ENCODE measurements at places on chromosomes 6 and 20.

DNA sequence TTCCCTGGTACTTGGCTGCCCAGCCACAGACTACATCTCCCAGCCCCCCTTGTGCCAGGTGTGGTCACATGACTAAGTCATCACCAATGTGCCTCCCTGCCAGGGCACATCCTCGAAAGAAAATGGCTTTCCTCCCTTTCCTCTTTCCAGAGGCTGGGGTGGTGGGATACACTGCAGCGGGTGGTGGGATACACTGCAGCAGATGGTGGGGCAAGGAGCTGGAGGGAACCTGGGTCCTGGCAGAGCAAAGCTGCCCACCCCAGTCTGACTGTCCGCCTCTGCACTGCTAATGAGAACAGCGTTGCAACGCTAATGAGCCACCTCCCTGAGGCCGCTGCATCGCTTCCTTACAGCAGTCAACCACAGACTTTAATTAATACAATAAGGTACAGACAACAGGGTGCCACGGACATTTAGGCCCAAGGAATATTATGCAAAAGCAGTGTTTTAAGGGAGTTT lies 125.3 kb downstream of the PREX1 start:
- DNase-seq = no peak

DNA sequence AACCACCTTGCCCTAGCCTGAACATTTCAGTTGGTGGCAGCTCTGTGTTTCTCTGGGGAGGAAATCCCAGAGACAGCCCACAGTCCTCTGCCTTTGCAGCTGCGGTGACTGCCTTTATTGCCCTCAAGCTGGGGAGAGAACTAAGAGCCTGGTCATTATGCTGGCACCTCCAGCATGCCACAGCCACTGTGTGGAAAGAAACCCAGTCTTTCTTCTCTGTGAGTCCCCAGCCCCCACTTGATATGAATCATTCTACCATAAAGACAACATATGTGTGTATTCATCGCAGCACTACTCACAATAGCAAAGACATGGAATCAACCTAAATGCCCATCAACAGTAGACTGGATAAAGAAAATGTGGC lies 82.3 kb upstream of the RNF217 start:
- DNase-seq = no peak

GRCh38 chr6:10375391-10375969 lies 39.4 kb downstream of the TFAP2A start:
- no peak for DNase-seq

GRCh38 chr20:5663396-5663795 lies 86.8 kb upstream of the SHLD1 start:
- no peak for DNase-seq

DNA sequence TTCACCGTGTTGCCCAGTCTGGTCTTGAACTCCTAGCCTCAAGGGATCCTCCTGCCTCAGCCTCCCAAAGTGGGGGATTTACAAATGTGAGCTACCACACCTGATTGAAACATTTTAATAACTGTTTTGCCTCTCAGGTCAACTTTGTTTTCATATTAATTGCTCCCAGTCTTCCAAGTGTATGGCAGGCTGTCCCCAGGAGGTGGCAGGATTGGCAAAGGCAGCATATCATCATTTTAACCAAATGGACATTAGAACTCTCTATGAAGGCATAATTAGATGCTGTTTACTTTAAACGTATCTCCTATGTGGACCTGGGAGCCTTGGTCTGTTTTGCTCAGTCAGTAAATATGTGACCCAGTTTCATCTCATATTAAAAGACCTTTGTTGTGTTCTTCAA lies 59.2 kb upstream of the CSE1L start:
- no peak for DNase-seq

- no peak for DNase-seq
These were observed 43.1 kb upstream of the SNX9 start for GRCh38 chr6:157779705-157780604.

- DNase-seq = no peak
These were observed 15.2 kb downstream of the PGBD1 start for GRCh38 chr6:28296520-28297060.

DNA sequence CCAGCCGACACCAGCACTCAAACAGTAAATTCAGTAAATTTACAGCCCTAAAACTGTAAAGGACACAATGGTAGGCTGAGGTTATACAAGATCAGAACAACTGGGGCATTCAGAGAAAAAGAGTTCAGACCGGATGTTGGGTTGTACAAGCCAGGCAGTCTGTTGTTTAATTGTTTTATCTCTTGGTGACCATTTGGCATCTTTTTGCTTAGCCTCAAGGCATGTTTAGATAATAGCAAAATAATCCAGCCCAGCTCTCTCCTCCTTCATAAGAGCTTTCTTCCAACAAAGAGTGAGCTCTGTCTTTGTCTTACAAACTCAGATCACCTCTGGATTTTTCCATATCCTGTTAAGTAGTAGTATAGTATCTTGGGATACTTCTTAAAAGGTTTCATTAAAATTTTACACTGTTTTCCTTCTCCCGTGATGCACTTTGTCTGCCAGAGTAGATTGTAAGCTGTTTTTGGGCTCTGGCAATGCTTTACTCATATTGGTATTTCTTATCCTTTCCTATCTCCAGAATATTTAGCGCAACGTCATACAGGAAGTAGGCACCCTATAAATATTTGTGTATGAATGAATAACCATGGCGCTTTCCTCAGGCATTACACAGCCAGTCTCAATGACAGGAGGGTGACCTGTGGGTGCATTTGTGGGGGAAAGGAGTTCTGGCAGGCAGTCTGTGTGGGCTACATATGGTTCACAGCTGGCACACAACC lies 35.6 kb upstream of the TRAM2 start:
- DNase-seq = no peak
